Amygdala (tissue), 56 donors: ENCODE measurements at places on chromosomes 11 and 22.
A peak's percentile ranks its signal among the peaks of the same experiment; 100 is the strongest.

GRCh38 chr11:133946541-133947318 lies 10.0 kb downstream of the IGSF9B start:
- no peak for DNase-seq

DNA sequence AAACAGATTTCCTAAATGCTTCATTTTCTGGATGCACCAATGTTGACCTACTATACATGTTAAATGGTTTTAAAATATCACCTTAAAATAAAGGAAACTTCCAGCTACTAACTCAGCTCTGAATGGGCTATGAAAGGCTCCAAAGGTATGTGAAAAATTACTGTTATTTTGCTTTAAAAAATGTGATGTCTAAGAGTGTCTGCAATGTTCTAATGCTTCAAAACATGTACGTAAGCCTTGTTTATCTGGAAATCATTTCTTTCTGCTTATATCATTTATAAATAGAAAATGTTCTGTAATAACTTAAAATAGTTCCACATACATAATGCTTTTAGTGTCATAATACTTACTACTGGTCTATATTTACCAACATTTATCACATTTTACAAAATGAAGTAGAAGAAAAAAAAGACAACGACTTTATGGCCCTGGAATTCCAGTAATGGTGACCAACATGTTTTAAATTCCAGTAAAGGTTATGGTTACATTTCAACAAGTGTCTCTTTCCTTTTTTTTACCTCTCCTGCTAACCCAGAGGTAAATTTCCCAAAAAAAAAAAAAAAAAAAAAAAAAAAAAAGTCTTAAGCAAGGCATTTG lies 2.5 kb downstream of the BDNF start:
- DNase-seq, result no peak

DNA sequence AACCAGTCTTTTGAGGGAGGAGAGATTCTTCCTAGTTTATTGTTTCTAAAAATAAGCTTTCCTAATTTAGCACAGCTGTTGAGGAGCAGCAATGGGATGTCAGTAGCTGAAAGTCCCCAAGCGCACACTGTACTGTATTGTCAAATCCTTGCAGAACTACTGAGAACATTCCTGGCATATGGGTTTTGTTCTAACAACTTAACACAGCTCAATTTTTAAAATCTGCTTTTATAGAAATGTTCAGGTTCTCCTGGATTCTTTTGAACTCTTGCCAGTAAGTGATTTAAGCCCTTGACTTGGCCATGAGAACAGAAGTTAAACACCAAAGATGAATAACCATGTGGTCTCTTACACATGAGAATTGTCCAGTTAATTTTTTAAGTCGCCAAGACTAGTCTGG lies 218.6 kb downstream of the FAT3 start:
- DNase-seq, result no peak

DNA sequence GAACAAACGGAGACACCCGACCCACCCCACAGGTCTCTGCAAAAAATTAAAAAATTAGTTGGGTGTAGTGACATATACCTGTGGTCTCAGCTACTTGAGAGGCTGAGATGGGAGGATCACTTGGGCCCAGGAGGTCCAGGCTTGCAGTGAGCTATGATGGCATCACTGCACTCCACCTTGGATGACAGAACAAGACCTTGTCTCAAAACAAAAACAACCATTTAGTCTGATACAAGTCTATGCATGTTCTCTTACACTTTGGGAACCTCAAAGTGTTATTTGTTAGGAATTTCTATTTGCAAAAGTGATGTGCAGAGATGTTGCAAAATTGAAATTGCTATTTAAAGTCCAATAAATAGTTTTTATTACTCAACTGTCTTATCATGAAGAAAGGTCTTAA lies 14.3 kb downstream of the ATG13 start:
- no peak for DNase-seq

- DNase-seq, result no peak
These were observed 413.2 kb downstream of the MIAT start for GRCh38 chr22:27070594-27070993.

DNA sequence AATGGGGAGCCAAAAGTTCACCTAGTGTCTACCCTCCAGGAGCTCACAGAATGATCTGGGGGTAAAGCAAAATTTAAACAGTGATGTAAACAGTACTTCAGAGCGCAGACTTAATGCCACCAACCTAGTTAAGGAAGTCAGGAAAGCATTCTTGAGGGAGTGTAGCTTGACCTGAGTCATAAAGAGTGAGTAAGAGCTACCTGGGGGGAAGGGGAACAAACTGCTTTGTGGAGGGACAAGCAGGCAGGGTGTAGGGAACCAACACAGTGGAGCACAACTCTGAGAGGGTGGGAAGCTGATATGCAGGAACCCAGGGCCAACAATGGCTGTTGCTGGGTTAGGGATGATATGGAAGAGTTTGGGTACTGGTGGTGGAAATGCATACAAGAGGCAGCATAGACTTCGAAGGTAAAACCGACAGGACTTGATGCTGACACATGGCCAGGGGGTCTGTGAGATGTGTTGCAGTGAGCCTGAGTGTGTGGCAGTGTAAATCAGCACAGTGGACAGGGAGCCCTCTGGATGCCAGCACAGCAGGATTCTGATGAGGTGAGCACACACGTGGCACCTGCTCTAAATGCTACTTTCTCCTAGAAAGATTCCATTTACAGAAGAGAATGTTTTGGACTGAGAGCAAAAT lies 58.3 kb upstream of the CYP2D6 start:
- no peak for DNase-seq

GRCh38 chr11:11313902-11314692 lies 39.0 kb downstream of the CSNK2A3 start:
- no peak for DNase-seq

GRCh38 chr22:29799217-29799680 lies 32.1 kb downstream of the UQCR10 start:
- peak; percentile 70 for DNase-seq

DNA sequence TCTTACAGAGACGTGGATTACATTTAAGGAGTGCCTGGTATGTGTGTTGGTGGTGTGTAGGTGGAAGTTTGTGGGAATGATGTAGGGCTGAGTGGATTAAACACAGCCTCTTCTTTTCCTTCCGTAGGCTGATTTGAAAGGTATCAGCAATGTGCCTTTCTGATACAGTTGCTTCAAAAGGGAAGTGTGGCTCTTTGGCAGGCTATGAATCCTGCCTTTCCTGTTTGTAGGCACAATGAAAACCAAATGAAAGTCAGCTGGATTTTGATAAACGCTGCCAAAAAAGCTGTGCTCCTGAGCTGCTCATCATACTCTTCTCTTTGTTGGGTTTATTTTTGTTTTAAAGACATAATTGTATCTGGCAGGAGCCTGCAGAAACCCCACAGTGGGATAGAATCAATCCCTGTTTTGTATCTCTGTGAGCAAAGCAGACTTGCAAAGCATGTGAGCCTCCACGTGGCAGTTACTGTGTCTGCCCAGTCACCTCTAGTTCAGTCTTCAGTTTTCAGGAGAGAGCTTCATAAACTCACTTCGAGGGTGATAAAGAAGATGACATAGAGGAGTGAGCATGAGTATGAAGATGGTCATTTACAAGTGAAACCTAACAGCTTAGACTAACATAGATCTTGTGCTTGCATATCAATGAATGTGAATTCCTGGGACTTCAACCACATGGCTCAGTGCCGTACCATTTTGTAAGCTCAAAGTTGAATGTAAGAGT lies 655.7 kb upstream of the KIRREL3 start:
- DNase-seq, result no peak

DNA sequence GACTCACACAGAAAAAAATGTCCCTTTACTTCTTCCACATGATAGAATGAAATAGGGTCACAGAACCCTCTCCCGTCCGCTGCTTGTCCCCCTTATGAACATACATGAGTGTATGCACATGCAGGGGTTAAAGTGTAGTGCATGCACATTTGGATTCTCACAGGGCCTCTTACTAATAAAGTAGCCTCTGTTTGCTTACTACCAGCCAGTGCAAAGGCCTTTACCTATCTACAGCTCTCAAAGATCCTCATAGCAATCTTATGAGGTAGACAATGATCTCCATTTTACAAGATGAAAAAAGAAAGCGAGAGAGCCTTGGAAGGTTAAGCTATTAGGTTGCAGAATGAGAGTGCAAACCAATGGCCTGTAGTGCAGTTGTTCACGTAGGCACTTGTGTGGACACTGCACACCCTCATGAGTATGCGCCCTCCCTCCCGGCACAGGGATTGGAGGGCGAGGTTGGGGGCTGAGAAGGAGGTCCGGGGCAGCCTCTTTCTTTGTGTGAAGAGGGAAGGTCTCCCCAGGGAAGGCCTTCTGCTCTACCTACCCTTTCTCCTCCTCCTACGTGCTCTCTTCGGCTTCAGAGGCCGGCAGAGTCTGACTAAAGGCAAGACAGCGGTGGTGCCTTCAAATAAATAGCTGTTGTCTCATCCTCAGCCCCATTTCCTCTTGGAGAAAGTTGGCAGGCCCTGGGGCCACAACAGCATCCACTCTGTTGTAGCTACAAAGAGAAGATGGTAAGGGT lies 91.3 kb downstream of the CEP164 start:
- DNase-seq, result no peak

- no peak for DNase-seq
These were observed 10.4 kb upstream of the TCF20 start for GRCh38 chr22:42280836-42281235.

- DNase-seq, result peak; percentile 60
These were observed 79.1 kb upstream of the KCNQ1OT1 start for GRCh38 chr11:2778630-2779498.

DNA sequence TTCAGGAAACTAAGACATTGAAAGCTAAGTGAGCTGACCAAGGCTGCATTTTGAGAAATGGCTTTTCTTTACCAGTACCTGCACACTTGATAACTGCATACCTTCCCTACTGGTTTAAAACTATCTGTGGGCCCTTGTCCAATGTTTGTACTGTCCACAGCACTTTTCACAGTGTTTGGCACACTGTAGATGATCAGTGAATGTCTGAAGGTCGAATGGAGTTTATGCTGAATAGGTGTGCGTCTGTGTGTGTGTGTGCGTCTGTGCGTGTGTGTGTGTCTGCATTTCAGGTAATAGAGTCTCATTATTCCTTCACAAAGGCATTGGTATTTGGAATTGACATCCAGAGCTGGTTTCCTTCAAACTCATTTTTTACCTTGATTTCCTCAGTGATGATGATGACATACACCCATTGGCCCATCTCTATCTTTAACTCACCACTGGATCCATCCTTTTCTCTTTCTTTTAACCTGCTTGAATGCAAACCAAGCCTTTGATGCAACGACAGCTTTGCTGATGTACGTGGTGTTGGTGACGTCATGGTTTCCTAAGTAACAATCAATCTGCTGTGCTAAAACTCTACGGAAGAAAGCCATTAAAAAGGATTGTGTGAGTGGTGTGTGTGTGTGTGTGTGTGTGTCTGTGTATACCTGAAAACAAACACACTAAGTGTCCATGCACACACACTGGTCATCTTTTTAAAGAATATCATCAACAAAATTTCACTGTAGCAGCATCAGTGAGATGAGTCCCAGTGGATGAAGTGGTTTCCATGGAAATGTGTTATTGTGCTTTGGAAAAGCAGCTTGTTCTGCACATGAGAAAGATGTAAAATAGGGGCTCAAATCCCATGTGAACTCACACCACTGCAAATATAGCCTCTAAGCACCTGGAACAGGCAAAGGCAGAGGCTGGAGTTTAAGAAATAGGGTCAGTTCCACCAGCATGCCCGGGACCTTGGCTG lies 490.2 kb upstream of the B3GAT1 start:
- DNase-seq, result no peak

DNA sequence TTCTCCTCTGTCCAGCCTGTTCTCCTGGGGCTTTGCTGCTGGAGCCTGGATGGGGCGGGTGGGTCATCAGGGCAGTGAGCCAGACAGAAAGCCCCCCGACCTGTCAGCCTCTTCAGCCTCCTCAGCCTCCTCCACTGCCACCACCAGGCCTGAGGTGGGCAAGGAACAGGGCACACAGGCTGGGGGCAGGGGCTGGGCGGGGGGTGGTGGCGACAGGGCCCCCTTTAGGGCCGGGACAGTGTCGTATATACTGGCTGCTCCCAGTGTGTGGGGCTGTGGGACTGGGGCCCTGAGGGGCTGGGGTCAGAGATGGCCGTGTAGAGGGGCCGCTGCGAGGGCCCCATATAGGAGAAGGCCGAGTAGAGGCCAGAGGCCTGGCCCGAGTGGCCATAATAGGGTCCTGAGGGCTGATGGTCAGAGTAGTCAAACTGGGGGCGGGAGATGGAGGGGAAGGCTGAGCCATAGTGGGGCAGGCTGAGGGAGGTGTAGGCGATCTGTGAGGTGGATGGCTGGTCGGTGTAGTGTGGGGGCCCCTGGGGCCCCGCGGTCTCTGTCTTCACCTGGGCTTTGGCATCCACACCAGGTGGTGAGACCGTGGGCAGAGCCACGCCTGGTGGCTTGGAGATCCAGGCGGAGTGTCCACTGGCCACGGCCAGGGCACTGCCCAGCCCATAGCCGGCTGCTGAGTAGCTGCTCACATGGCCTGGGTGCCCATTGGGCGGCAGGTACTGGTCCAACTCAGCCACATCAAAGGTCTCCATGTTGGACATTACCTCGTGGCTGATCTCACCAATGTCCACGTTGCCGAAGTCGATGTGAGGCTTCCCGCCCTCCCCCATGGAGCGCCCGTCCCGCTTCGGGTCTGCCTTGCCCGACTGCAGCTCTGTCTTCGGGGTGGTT lies 10.8 kb downstream of the SOX10 start:
- DNase-seq, result no peak

GRCh38 chr22:45071618-45072017 lies 61.8 kb upstream of the PHF21B start:
- no peak for DNase-seq

- DNase-seq, result no peak
These were observed 5.9 kb upstream of the AMOTL1 start for GRCh38 chr11:94762208-94762607.

DNA sequence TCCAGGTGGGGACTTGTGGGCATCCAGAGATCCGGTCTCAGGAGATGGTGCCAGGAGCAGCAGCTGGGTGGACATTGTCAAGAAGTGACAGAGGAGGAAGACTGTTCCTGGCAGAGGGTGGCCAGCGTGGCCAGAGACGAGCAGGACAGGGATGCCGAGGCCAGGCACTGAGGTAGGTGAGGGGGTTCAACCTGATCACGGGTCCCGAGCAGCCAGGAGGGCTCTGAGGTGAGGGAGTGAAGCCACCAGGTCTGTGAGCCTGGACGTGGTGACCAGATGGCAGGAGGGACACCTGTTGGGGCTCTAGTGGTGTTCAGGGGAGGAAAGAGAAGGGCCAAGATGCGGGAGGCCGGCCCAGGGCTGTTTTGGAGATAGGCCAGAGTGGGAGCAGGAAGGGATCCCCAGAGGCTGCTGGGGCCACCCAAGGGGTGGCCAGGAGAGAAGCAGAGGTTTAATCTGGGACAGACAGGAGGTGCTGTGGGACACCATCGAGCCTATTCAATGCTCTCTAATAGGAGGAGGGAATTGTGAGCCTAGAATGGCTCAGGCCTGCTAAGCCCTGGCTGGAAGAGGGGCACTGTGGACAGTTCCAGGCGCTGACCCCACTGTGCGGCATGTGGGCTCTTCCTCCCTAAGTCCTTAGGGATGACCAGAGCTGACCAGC lies 6.3 kb downstream of the PPM1F start:
- no peak for DNase-seq

- DNase-seq, result no peak
These were observed 45.2 kb downstream of the CTSC start for GRCh38 chr11:88292171-88292843.

GRCh38 chr11:23755076-23755475 lies 741.8 kb upstream of the LUZP2 start:
- DNase-seq, result no peak
